ENCODE measurements at places on chromosomes 1 and 21.

GRCh38 chr1:58395355-58395754, 151.2 kb downstream of the OMA1 start:
- no peak for DNase-seq

DNA sequence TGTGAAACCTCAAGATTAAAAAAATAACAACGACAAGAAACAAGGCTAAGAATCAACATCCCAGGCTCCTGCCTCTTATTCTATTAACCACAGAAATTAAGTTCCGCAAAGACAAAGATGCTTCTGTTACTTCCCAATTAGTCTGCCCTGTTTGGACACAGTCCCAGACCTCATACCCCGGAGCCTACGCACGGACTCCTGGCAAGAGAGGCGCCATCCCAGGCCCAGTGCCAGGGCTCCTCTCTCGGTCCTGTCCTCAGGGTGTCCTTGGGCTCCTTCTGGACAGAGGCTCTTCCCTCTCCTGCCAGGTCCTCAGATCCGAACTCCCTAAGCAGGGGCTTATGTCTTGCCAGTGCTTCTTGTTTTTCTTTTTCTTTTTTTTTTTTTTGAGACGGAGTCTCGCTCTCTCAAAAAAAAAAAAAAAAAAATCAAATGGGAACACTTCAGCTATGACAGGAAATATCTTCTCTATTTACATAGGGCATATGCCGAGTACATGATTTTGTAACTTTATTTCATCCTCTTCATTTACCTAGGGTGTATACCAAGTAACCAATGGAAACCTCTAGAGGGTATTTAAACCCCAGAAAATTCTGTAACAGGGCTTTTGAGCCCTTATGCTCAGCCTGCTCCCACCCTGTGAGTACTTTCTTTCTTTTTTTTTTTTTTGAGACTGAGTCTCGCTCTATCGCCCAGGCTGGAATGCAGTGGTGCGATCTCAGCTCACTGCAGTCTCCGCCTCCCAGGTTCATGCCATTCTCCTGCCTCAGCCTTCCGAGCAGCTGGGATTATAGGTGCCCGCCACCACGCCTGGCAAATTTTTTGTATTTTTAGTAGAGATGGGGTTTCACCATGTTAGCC, 11.7 kb upstream of the ENO1 start:
- DNase-seq = no peak

DNA sequence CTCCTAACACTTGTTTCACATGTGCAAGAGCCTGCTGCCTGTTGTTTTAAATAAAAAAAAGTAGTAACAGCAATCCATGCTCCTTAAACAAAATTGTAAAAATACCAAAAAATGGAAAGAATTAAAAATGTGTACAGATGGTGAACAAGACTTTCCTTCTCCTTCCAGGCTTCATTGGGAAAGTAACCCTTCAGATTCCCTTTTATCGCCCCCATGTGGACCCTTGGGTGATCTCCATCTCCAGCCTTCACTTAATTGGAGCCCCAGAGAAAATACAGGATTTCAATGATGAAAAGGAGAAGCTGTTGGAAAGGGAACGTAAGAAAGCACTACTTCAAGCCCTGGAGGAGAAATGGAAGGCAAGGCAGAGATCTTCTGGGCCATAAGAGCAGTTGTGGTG, 14.2 kb downstream of the VPS13D start:
- DNase-seq = no peak

DNA sequence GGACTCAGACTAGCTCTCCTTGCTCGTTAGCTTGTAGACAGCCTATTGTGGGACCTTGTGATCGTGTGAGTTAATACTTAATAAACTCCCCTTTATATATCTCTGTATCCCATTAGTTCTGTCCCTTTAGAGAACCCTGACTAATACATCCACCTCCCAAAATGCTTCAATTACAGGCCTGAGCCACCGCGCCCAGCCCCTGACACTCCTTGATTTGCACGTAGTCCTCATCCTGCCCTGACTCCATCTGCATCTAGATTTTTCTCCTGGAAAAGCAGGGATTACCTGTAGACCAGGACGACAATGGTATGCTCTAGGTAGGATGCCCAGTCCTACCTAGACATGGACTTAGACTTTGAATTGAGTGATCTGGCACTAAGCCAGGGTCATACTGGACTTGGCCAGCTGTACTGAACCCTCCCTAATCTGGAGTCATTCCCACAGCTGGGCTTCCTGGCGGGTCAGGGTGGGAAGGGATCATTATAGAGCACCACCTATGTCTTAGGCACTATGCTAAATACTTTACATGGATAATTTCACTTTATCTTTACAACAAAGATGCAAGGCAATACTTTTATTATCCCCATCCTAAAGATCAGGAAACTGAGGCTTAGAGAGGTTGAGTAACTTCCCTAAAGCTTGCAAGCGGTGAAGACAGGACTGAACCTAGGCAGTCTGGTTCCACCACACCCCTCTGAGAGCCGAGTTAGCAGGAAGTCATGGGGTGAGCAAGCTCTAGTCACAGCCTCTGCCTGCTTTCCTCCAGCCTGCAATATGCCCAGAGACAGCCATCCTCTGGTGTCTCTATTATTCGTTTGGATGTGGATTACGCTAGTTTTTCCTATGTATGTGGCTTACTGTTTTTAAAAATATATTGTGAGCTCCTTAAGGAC, 89.4 kb downstream of the DTL start:
- DNase-seq = peak; percentile 45

GRCh38 chr1:42158189-42158588, 5.0 kb downstream of the GUCA2B start:
- no peak for DNase-seq

DNA sequence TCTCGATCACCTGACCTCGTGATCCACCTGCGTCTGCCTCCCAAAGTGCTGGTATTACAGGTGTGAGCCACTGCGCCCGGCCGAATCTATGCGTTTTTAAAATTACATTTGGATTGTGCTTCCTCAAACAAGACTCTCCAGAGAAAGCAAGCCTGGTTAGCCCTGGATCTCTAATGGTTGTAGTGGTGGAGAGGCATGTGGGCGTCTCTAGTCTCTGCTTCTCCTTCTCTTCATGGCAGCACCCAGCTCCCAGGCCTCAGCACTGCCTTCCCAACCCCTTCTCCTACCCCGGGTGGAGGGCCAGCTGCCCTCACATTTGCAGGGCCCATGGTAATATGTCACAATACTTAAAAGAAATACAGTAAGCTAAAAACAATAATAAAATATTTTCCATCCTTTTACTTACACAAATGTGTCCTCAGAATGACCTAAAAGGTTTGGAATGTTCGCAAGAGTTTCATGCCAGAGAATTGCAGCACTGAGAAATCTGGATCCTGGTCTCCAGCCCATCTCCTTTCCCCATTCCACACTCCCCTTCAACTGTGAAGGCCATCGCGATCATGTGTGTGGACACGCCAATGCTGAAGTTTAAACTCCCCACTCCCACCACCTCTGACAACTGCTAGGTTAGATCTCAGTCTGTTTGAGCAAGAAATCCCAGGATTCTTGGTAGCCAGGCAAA, 7.0 kb downstream of the OR14I1 start:
- no peak for DNase-seq

DNA sequence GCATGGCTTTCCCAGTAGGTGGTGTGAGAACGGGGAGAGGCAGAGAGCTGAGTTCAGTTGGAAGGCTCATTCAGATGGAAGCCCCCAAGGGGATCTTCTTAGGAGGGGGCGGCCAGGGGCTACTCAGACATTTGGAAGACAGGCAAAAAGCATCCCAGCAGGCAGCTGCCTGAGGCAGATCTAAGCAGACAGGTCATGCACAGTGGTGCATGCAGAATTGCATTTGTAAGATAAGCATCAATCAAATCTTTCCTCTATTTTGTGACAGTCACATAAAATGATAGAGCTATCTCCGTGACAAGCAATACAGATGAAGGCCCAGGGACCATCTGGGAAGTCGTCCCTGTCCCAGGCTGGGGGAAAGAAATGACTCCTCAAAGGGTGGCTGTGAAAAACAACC, 3.8 kb downstream of the RAB3B start:
- no peak for DNase-seq

GRCh38 chr1:163163881-163164582, 38.7 kb downstream of the RGS5 start:
- DNase-seq = no peak

GRCh38 chr1:220527908-220528678, at the start of gene MARK1:
MARK1 (plus strand) TSS chr1:220528136; CDS start chr1:220528823, 687 bp downstream.
- DNase-seq = no peak

- DNase-seq = no peak
Observed at GRCh38 chr1:93702111-93702827, 20.6 kb upstream of the BCAR3 start.

DNA sequence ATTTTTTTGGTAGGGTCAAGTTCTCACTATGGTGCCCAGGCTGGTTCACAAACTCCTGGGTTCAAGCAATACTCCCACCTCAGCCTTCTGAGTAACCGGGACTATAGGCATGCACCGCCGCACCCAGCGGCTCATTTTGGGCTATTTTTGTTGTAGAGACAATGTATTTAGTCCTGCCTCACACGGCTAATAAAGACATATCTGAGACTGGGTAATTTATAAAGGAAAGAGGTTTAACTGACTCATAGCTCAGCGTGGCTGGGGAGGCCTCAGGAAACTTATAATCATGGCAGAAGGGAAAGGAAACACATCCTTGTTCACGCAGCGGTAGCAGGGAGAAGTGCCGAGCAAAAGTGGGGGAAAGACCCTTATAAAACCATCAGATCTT, 4.2 kb downstream of the CELA2A start:
- DNase-seq = no peak

GRCh38 chr1:175555266-175555665, 188.1 kb downstream of the TNR start:
- DNase-seq = no peak

- no peak for DNase-seq
Observed at GRCh38 chr1:181296180-181296579, 187.1 kb upstream of the CACNA1E start.

- DNase-seq = no peak
Observed at GRCh38 chr21:35911412-35912191, 148.7 kb downstream of the SETD4 start.

- DNase-seq = no peak
Observed at GRCh38 chr1:35290452-35290851, 21.9 kb downstream of the ZMYM4 start.

DNA sequence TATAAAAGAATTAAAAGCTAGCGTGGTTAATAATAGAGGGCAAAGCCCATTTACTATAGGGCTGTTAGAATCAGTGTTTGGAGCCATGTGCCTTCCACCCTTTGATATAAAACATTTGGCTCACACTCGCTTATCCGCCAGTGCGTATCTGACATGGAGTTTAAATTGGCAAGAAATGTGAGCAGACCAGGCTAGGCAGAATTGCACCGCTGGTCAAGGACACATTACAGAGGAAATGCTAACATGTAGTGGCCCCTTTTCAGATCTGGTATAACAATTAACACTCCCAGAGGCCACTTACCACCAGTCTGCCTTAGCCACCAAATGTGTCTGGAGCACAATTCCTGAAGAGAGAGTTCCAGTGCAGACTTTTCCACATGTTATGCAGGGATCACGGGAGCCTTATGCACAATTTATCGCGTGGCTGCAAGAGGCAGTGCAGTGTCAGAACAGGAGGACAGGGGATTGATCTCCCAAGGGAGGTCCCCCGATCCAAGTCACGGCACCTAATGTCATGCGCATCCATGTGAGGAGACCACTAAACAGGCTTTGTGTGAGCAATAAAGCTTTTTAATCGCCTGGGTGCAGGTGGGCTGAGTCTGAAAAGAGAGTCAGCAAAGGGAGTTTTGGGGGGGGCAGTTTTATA, 14.0 kb downstream of the GSTM3 start:
- DNase-seq = no peak

DNA sequence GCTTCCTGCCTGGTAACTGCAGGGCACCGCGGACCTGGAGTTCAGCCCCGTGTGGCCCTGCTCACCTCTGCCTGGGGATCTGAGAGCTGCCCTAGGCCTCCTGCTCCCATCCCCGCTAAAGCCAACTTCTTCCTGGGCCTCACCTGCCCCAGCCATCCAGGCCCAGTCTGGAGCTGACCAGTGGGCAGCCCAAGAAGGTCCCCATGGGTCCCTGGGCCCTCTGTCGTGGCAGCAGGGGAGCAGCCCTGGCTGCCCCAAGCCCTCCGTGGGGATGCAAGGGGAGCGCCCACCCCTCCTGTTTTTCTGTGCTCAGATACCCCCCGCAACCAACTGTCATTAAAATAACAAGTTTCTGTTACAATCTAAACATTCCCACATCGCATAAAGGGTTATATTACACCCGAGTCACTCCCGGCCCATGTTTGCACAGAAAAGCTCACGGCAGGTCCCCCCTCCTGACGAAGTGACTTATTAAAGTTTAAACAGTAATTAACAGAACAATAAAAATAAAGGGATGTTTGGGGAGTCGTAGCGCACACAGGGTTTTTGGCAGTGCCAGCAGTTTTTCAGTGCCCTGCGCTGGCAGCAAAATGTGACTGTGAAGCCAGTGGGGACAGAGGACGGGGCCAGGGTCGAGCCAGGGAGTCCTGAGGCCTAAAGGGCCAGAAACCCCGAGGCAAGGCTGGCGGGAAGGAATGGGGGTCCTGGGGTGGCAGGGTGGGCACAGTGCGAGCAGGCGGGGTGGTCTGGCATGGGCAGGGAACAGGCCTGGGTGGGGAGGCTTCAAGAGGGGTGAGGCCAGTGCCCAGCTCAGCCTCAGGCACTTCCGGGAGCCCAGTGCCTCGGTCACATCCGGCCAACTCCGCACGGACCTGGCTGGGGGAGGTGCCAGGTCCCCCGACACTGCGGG, 121.5 kb downstream of the CASZ1 start:
- DNase-seq = no peak

GRCh38 chr1:165355977-165356811, at the start of gene LMX1A:
LMX1A (minus strand) TSS chr1:165356715; CDS start chr1:165355559, 1,156 bp downstream.
- DNase-seq = no peak

GRCh38 chr1:195294911-195295310, 1313.3 kb downstream of the KCNT2 start:
- DNase-seq = no peak

- DNase-seq = no peak
Observed at GRCh38 chr1:153936011-153936802, 10.3 kb downstream of the DENND4B start.

- no peak for DNase-seq
Observed at GRCh38 chr1:184823080-184823479, 68.4 kb upstream of the EDEM3 start.

- DNase-seq = no peak
Observed at GRCh38 chr21:24939291-24939690, 668.0 kb downstream of the MRPL39 start.

DNA sequence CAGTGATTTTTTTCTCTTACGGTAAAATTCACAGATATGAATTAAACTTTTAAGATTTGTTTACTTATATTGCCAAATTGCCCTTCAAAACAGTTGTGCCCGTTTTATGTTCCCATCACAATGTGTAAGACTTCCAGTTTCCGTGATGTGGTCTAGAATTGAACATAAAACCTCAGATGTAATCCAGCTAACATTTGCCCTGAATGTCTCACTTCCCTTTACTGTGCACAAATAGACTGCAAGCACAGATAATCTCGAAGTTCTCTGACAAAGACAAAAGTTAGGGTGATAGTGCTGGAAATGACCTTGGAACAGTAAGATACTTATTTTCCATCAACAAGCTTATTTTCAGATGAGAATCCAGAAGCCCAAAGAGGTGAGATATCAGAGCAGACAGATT, 177.5 kb downstream of the ZZZ3 start:
- no peak for DNase-seq

GRCh38 chr21:44985441-44986401, 45.9 kb downstream of the SLX9 start:
- DNase-seq = no peak
